Trophoblast cell (in vitro differentiated cells and primary cell): ENCODE measurements at places on chromosomes 4 and X.

GRCh38 chrX:15349046-15349445 is 13.7 kb upstream of the PIGA start:
- H3K27ac ChIP-seq = no peak overlapping the region
- no peak overlapping the region for H3K4me3 ChIP-seq
- H3K27me3 ChIP-seq = no peaks in the 10 kb centered on the region
- H3K36me3 ChIP-seq = no peaks in the 10 kb centered on the region
- DNase-seq = peak; percentile 17

GRCh38 chr4:28075401-28075956 is 1214.8 kb downstream of the STIM2 start:
- H3K4me1 ChIP-seq = no peaks in the 10 kb centered on the region
- H3K27ac ChIP-seq = no peak overlapping the region
- DNase-seq = no peak
- no peaks in the 10 kb centered on the region for H3K36me3 ChIP-seq

DNA sequence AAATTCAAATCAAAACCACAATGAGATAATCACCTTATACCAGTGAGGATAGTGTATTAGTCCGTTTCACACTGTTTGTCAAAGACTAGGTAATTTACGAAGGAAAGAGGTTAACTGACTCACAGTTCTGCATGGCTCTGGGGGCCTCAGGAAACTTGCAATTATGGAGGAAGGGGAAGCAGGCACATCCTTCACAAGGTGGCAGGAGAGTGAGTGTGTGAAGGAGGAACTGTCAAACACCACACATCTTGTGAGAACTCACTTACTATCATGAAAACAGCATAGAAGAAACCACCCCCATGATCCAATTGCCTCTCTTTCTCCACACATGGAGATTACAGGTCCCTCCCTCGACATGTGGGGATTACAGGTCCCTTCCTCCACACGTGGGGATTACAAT is 54.7 kb upstream of the TRPC5 start:
- no peaks in the 10 kb centered on the region for H3K36me3 ChIP-seq
- no peak overlapping the region for H3K4me3 ChIP-seq
- DNase-seq = no peak
- no peaks in the 10 kb centered on the region for H3K27me3 ChIP-seq

DNA sequence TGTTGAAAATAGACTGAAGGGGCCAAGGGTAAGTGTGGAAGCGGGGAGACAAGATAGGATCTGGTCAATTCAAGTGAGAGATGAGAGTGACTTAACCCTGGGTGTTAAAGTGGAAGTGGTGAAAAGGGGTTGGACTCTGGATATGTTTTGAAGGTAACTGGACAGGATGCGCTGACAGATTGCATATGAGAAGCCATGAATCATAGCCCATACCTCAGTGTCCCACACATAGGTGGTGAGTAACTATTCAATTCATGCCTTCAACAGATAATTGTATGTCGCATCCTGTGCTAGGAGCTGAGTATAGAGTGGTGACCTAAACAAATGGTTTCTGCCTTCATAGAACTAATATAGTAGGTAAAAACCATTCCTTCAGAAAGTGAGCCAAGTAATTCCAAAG is 76.7 kb downstream of the KLHL34 start:
- no peaks in the 10 kb centered on the region for H3K36me3 ChIP-seq
- no peaks in the 10 kb centered on the region for H3K4me1 ChIP-seq
- no peak overlapping the region for H3K4me3 ChIP-seq
- no peak for DNase-seq
- H3K27ac ChIP-seq = no peak overlapping the region
- H3K27me3 ChIP-seq = no peaks in the 10 kb centered on the region

GRCh38 chr4:149706942-149707341 is 108.7 kb downstream of the IQCM start:
- DNase-seq = peak; percentile 5
- H3K36me3 ChIP-seq = no peaks in the 10 kb centered on the region
- H3K4me1 ChIP-seq = peaks cover 2% of the 10 kb centered on the region
- no peak overlapping the region for H3K4me3 ChIP-seq

GRCh38 chr4:23614284-23614892 is 275.5 kb downstream of the PPARGC1A start:
- DNase-seq = peak; percentile 60
- H3K27me3 ChIP-seq = no peaks in the 10 kb centered on the region
- no peak overlapping the region for H3K27ac ChIP-seq
- no peaks in the 10 kb centered on the region for H3K4me1 ChIP-seq

- no peaks in the 10 kb centered on the region for H3K27me3 ChIP-seq
- peaks cover 9% of the 10 kb centered on the region for H3K4me1 ChIP-seq
These were observed 22.4 kb downstream of the CLDN22 start for GRCh38 chr4:183297675-183298074.

DNA sequence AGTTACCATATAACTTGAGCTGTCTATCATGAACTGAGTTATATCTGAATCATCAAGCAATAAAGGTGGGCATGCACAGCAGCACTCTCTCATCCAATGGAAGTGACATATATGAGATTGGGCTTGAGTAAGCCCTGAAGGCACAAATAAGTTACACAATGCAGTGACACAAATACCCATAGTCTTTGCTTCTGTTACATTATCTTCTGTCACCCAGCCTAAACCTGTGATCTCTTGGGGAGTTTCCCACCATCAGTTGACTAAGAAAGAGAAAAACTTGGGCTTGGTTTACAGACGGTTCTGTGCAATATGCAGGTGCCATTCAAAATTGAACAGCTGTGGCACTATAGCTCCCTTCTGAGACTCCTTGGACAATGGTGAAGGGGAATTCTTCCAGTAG is 138.8 kb upstream of the IL15 start:
- no peaks in the 10 kb centered on the region for H3K36me3 ChIP-seq
- no peak for DNase-seq
- H3K4me3 ChIP-seq = no peak overlapping the region
- no peaks in the 10 kb centered on the region for H3K27me3 ChIP-seq

DNA sequence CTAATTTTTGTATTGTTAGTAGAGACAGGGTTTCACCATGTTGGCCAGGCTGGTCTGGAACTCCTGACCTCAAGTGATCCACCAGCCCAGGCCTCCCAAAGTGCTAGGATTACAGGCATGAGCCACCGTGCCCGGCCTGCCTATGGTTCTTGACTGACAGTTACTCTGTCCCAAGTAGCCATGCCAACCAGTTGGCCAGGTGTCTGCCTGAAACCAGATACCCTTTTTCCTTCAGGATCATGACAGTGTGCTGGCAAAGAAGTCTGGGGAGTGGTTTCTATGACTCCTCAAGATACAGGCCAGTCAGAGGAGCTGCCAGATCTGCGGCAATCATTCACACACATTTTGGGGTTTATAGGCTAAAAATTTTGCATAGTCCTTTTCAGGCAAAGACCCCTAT is 1.7 kb upstream of the LAS1L start:
- H3K4me3 ChIP-seq = no peak overlapping the region
- H3K36me3 ChIP-seq = peaks cover 6% of the 10 kb centered on the region
- peaks cover 9% of the 10 kb centered on the region for H3K4me1 ChIP-seq
- no peak overlapping the region for H3K27ac ChIP-seq
- DNase-seq = no peak

- no peaks in the 10 kb centered on the region for H3K4me1 ChIP-seq
- DNase-seq = no peak
- no peak overlapping the region for H3K4me3 ChIP-seq
These were observed 52.7 kb downstream of the PSAPL1 start for GRCh38 chr4:7381890-7382633.

DNA sequence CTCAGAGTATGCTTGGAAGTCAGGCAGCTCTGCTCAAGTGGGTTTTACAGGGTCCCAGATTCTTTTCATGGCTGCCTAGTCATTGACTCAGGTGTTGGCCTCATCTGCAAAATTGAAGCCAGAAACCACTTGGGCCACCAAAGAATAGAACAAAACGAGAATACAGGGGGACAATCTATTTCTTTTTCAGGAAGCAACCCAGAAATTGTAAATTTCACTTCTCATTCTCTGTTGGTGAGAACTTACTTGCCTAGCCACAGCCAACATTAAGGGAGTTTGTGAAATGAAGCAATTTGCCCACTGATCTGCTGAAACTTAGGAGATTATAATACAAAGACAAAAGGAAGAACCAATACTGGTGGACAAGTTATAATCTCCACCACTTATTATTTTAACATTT is 8.6 kb upstream of the TKTL2 start:
- no peaks in the 10 kb centered on the region for H3K4me1 ChIP-seq
- DNase-seq = no peak
- no peak overlapping the region for H3K4me3 ChIP-seq
- H3K36me3 ChIP-seq = no peaks in the 10 kb centered on the region

GRCh38 chr4:57064811-57065711 is 45.1 kb downstream of the IGFBP7 start:
- peak overlapping the region; percentile 39 for H3K27ac ChIP-seq
- H3K4me3 ChIP-seq = no peak overlapping the region
- peaks cover 27% of the 10 kb centered on the region for H3K4me1 ChIP-seq
- H3K36me3 ChIP-seq = peaks cover 21% of the 10 kb centered on the region
- H3K27me3 ChIP-seq = no peaks in the 10 kb centered on the region
- no peak for DNase-seq

- no peak overlapping the region for H3K27ac ChIP-seq
- peaks cover 4% of the 10 kb centered on the region for H3K4me1 ChIP-seq
- H3K27me3 ChIP-seq = no peaks in the 10 kb centered on the region
- no peak overlapping the region for H3K4me3 ChIP-seq
- H3K36me3 ChIP-seq = no peaks in the 10 kb centered on the region
- no peak for DNase-seq
These were observed 2.0 kb downstream of the ARSJ start for GRCh38 chr4:113977526-113977855.

DNA sequence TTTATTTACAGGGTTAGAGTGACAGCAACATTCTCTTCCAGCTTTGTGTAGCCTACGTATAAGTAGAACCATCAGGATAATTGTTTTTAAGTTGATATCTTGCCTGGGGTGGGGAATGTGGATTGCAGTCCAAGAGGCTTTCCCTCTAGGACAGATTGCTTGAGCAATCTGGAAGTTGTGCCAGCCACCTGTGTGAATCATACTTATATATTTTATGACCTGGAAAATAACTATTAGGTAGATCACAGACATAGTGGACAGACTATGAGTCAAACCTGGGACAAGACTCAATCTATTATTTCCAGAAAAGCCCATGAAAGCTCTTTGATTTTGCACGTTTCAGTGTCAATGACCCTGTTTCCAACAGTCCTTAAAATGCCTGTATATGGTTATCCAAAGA is 98.9 kb downstream of the TLL1 start:
- no peaks in the 10 kb centered on the region for H3K36me3 ChIP-seq
- H3K27ac ChIP-seq = no peak overlapping the region
- DNase-seq = peak; percentile 88
- no peaks in the 10 kb centered on the region for H3K27me3 ChIP-seq
